Pulmonary artery endothelial cell (primary cell): ENCODE measurements at places on chromosomes 5 and 9. TPM values are rescaled to one million over a fixed set of nuclear protein-coding genes. Genes with fewer than 3 reads are reported as not detected.

- DNase-seq = no peak
These were observed 119.4 kb upstream of the ACTBL2 start for GRCh38 chr5:57601996-57602395.

DNA sequence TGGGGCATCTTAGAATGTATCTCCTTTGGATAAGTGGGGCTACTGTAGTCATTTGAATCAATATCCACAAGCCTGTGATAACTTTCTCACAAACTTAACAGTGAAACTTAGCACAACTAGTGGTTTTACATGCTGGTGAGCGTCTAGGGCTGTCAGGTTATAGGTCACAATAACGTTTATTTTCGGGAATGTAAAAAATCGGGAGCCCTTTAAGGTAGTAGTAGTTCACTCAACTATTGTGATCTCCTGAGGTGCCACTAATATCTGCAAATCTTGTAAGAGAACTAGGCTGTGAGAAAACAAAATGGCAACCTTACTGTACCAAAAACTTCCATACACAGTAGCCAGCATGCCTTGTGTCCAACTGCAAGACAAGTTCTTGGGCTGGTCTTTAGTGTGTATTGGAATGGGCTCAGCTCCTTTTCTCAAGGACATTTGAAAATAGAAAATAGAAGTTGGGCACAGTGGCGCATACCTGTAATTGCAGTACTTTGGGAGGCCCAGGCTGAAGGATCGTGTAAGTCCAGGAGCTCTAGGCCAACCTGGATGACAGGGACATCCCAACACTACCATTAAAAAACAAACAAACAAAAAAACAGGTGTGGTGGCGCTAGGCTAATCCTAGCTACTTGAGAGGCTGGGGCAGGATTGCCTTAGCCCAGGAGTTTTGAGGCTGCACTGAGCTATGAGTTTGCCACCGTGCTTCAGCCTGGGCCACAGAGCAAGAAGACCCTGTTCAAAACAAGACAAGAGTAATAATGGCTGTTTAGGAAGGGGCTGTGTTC lies 5.2 kb upstream of the PKN3 start:
- DNase-seq = no peak

DNA sequence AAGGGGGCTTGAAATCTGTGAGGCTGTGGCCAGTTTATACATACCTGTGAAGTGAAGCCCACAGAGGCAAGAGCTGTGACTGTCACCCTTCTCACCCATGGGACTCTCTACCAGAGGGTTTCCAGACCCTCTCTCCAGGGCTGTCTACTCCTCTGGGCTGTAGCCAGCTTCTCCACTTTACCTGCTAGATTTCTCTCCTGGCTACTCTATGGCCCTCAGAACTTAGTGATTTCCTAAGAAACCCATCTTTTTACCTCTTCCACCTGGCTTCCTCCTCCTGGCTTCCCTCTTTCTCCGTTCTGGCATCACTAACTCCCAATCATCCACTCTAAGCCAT lies 78.0 kb downstream of the SEC61B start:
- no peak for DNase-seq

DNA sequence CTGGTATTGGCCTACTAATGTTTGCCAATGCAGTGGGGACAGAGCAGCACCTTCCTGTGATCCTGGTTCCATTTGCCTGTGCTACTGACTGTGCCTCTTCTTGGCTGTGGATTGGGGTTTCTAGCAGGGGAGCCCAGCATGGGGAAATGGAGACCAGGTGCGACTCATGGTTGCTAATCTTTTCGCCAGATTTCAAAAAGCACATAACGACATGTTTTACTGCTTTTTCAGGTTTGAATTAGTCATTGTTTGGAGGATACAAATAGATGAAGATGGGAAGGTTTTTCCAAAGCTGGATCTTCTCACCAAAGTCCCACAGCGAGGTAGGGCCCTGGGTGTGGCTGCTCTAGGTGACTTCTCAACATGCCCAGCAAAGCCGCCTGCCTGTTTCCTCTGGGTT lies 57.6 kb downstream of the IPPK start:
- DNase-seq = no peak

DNA sequence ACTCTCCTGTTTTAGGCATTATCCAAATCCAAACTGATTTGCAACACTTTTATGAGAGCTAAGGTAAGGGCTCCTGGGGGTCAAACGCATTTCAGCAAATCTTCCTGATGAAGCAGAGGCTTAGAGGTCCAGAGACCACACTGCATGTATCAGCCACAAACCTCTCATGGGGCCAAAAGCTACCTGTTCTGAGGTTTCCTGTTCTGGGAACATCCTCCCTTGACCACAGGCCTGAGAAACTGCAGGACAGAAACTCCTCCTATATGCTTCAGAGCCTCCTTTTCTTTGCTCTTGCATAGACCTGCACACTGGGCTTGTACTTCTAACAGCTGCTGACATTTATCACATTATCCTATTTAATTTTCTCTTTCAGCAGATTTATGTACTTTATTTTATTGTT lies 92.6 kb downstream of the OR2K2 start:
- no peak for DNase-seq

DNA sequence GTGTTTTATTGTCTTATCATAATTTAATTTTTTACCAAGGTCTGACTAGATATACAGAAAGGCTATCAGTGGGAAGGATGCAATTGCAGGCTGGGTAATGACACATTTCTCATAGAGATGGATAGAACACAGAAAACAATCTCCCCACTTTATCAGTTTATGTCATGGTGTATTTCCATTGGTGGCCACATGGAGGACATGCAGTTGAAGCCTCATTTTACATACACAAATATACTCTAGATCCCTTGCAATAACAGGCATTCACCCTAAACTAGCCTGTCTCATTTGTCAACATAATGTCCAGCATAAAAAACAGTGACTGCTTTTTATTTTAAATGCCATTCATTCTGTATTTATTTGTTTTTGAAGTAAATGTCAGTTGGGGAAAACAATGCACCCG lies 526.3 kb downstream of the GABRG2 start:
- no peak for DNase-seq

DNA sequence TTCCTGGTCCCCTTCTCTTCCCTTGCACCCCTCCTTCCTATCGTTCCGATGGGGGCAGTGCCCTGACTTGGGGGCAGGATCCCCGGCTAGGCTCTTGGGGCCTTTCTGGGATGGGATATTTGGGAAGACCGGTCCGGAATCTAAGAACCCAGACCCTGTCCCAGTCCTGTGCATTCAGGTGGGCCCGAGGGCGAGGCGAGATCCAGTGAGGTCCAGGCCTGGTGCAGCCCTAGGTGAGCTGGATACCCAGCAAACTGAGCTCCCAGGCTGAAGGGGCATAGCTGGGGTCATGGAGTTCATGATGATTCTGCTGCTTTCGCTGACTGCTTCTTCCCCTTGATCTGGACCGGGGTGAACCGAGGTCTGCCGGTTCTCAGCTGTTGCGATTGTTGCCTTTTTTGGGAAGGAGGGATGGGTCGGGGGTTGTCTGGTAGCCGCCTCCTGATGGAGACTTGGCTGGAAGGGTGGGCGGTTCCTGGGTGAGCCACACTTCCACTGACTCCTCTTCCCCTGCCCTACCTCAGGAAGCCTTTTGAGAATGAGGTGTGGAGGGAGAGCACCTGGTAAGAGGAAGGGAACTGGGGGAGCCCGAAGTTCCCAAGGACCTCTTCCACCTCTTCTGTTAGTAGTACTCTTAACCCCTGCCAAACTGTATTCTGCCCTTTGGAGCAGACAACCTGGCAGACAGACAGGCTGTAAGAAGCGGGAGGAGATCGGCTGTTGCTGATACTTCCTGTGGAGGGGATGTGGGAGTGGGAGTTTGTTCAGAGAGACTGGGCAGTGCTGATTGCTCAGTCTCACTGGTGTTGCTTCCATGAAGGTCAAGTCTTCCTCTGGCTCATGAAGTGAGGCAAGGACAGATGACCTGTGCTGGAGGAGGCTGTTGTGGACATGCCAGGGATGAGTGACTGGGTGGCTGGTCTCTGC lies 1.0 kb downstream of the LRRC8A start:
- DNase-seq = no peak

GRCh38 chr5:137595396-137596079 lies 96.4 kb upstream of the SPOCK1 start:
- no peak for DNase-seq

GRCh38 chr5:28748446-28748845 lies 1710.1 kb upstream of the CDH9 start:
- DNase-seq = no peak

DNA sequence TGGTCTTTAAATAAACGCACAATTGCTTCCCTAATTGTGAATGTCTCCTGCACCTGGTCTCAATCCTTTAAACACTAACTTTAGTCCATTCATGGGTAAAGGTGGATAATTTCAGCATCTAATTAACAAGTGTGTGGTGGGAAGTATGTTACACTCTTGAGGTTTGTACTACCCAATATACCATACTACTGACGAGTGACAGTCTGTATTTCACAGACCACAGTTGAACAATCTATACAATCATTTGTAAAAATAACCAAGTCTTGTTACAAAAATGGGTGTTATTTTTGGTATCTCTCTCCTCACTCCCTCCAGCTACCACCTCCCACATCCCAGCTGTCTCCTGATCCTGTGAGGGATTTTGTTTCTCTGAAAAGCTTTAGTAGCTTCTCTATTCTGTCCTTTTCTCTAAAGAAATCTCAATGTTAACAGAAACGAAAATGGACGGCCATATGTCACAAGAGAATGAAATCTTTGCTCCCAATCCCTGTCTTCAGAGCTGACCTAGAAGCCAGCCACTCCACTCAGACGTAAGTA lies 62.3 kb upstream of the ZNF366 start:
- no peak for DNase-seq

DNA sequence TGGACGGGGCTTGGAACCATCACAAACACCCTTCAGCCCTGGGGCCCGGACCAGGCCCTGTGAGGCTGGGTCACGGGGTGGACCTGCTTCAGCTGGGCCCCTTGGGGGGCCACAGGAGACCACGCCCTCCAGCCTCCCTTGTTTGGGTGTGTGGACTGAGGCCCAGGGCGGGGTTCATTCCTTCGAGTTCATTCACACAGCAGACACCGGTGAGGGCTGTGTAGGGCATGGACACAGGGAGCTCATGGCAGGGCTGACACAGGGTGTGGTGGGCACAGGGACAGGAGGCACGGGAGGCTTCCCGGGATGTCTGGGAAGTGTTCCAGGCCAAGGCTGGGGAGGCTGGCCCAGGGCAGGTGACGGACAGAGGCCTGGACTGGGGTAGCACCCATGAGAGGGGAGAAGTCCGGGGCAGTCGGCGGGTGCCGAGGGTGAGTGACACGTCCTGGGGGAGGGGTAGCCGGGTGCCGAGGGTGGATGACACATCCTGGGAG lies 8.9 kb downstream of the DNLZ start:
- DNase-seq = no peak

IFNA7 gene
- not detected in 2 replicates for total RNA-seq
